ENCODE measurements at places on chromosomes 5 and 9.

DNA sequence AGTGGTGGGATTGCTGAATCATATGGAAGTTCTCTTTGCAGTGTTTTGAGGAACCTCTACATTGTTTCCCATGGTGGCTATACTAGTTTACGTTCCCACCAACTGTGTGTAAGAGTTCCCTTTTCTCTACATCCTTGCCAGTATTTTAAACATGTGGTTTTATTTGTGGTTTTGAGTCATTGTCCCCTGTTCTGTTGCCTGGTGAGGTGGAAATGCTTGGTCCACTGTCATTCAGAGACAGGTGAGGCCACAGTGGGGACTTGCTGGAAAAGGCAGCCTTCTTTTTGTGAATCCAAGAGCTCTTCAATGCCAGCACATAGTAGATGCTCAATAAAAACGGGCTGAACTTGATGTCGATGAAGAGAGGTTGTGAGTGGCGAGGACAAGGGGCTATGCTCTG lies 44.2 kb downstream of the SH3PXD2B start:
- DNase-seq = no peak

- no peak for DNase-seq
These were observed 43.9 kb downstream of the MACROH2A1 start for GRCh38 chr5:135355169-135355568.

- DNase-seq = no peak
These were observed 59.0 kb downstream of the AOPEP start for GRCh38 chr9:94785215-94786169.

GRCh38 chr5:103445426-103446035 lies 117.1 kb downstream of the NUDT12 start:
- no peak for DNase-seq

GRCh38 chr5:141908796-141909195 lies 14.9 kb upstream of the DELE1 start:
- no peak for DNase-seq

DNA sequence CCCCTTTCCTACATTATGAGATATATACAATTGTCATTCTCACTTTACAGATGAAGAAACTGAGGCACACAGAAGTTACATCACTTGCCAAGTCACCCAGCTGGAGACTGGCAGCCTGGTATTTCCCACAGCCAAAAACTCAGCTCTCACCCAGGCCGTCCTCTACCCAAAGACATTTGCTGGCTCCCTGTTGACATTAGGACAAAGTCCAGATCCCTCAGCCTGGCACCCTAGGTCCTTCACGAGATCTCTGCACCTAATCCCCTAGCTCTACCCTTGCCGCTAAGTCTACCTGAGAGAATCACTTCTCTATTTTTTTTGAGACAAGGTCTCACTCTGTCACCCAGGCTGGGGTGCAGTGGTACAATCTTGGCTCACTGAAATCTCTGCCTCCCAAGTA lies 26.8 kb upstream of the LHX2 start:
- DNase-seq = no peak

DNA sequence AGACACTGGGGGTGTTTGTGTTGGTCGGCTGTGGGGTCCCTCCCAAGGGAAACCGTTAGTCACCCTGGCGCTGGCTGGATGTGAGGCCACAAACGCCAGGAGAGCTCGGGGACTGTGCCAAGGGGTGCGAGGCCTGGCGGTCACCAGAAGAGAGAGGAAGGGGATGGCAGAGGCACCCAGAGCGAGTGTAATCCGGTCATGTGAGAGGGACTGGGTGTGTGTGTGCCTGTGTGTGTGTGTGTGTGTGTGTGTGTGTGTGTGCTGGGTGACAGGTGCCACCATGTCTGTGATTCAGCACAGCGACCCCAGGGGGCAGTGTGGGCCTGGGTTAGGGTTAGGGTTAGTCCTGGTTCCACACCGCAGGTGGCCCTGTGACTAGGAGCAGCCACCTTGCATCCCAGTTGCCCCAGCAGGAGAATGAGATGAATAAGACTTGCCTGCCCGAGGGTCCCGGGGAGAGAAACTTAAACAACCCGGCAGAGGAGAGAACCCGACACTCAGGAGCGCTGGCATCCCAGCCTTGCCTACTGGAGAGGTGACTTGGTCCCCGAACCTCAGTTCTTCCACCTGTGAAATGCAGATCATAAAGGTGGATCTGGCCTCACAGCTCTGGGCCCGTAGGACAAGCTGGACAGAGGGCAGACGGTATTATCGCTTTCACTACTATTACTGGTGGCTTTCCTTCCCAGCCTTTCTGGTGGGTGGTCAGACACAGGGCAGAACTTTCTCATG lies 1.4 kb upstream of the ADAMTSL2 start:
- peak; percentile 16 for DNase-seq

DNA sequence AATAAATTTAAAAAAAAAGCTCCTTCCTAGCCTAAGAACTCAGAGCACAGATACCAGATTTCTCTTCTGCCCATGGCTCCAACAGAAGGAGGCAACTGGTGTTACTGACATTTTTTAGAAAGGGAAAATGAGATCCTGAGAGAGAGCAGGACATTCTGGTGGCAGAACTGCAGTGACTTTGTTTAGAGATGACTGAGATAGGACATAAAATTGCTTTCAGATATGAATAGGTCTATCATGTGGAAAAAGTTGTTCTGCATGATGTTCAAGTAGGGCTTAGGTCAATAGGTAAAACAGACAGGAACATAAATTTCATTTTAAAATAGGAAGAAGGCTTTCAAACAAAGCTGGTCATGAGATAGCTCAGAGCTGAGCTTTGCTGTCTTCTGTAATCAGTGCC lies 49.6 kb downstream of the NIPAL4 start:
- no peak for DNase-seq

- no peak for DNase-seq
These were observed 6.5 kb upstream of the GGTA1 start for GRCh38 chr9:121505903-121506735.

- DNase-seq = no peak
These were observed 19.6 kb upstream of the INSL6 start for GRCh38 chr9:5205071-5205470.

GRCh38 chr5:34576891-34577666 lies 79.0 kb upstream of the RAI14 start:
- DNase-seq = peak; percentile 24

DNA sequence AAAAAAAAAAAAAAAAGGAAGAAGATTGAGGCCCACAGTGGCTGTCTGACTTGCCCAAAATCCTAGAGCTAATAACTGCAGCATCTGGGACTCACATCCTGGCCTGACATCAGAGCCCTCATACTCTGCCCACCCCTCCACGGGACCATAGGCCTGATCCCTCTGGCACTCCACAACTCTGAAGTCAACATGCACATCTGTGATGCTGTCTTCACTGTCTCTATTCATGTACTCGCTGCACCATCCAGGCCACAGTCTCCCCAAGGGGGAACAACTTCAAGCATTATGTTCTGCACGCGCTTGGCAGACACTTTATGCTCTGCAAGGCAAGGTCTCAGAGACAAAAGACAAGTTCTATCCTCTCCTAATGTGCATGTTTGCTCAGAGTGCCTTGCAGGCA lies 158.2 kb downstream of the SPOCK1 start:
- DNase-seq = no peak

GRCh38 chr9:130914417-130915095 lies 17.9 kb upstream of the QRFP start:
- no peak for DNase-seq

GRCh38 chr5:133245191-133246052 lies 193.6 kb downstream of the HSPA4 start:
- peak; percentile 70 for DNase-seq

DNA sequence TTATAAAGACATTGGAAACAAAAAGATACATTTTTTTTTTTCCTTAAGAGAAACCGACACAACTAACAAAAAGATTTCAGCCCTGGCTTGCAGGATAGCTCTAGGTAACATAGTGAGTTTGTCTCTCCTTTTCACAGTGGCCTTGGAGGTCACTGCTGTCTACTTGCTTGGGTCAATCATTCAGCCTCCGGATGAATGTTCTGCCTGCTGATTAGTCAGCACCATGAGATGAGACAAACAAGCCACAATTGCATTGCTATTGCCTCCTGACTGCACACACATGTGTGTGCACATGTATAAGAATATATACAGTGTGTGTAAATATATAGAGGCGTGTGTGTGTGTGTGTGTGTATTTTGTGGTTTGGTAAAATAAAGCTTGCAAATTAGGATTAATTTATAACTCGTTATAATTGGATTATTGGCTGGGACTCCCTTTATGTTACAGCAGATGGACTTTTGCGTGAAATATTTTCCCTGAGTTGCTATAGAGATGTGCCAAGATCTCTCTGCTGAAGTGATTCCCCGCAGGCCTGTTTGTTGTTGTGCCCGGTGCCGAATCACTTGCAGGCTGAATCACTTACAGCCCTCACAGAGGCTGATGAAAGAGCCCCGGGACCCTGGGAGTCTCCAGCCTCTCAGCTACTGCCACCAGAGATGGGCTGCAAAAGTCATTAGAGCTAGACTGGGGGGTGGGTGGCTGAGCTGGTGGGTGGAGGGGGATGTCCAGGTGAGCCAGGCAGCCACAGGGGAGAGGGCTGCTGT lies 161.2 kb downstream of the FGF18 start:
- no peak for DNase-seq

DNA sequence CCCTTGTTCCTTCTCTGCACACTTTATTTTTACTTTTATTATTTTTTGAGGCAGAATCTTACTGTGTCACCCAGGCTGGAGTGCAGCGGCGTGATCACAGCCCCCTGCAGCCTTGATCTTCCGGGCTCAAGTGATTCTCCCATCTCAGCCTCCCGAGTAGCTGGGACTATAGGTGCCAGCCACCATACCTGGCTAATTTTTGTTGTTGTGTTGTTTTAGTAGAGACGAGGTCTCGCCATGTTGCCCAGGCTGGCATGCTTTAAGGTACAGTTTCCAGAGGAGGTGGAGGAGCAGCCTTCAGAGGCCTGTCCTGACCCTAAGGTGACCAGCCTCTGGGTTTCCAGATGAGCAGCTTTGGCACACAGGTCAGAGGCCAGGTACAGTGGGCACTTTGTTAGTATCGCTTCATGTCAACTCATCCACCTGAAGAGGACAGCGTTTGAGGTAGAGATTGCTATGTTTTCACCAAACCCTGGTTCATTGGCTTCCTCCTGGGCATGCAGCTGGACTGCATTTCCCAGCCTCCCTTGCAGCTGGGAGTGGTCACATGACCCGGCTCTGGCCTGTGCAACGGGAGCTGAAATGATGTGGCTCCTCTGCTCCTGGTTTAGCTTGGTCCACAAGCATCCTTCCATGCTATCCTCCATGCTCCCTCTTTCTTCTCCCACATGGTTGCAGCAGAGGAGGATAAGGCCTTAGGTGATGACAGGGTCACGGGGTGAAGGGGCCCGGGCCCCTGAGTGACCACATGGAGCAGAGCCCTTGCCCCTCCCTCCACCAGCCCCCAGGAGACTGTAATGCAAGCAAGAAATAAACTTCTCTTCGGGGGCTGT lies 139.3 kb upstream of the IER5L start:
- DNase-seq = no peak

DNA sequence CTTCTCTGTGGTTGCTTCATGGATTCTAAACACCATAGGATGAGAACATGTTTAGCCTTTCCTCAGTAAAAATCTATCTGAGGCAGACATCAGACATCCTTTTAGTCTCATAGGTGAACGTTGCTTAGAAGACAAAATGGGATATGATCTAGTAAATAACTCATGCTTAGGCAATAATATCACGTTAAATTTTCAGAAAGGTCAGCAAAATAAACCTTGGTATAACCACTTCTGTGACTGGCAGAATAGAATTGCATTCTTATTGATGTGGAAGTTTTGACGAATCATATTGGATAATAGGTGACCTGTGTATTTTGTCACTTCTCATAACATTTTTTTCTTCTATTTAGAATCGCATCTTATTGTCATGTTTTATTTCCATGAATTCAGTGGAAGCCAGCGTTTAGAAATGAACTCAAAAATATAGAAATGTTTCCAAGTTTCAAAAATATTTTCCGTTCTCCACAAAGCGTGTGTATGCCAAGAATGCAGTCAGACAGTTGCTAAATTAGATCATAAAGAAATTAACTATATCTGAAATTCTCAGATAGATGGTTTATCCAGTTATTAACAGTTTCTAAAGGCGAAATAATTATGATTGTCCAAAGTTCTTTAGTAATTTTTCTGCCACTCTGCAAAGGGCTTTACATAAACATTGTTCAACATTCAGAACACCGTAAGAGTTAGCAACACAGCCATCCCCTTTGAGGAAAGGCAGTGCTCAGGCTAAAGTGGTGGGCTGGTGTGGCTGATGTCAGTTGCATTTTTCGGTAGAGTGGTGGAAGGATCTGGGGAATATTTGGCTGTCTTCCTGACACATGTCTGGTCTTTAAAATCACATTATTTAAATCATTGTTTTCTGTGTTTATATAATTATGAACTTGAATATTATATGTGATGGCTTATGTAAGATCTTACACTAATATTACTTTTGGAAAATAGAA lies 827.2 kb downstream of the MTRR start:
- no peak for DNase-seq

GRCh38 chr9:136975644-136976043 lies 1.7 kb upstream of the PTGDS start:
- DNase-seq = no peak

DNA sequence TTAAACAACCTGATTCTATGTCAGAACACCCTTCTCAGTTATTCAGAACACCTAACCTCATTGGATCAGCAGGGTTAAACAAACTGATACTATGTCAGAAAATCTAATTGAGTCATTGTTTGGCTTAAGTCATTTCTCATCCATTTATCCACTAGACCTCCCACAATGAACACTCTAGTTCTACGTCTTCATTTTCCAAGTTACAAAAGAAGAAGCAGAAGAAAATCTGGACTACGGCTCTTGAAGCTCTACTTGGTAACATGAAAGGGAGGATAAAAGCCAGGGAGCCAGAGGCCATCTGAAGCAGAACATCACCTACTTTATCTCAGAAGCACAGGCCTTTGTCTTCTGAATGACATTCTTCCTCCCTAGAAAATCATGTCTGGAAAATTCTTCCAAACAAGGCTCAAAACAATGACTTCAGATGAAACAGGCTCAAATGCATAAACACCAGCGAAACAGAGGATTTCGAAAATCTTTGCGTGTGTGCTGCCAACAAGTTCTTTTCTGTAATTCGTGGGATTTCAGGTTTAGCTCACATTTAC lies 35.4 kb upstream of the TGFBI start:
- DNase-seq = no peak

- no peak for DNase-seq
These were observed 2.1 kb upstream of the OGN start for GRCh38 chr9:92406477-92406876.

GRCh38 chr5:135829681-135830383 lies 4.6 kb upstream of the SLC25A48 start:
- peak; percentile 65 for DNase-seq

DNA sequence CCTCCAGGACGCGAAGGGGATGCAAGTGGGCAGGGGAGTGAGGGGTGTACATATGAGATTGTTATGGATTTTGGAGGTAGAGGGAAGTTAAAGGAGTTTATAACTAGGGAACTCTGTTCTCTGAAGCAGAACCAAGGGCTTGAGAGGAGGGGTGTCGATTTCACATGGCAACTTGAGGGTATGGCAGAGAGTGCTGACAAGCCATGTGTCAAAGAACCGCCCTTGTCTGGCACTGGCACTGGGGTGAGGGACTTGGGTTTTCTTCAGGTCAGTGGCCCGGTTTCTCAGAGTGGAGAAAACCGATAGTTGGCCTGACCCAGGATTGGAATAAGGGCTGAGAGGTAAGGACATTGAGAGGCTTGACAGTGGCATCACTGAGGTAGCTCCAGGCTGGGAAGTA lies 47.7 kb upstream of the TESK1 start:
- DNase-seq = no peak

Data from LoVo (cell line).